Osteoblast (primary cell): ENCODE measurements at places on chromosomes 6 and 20. TPM values are rescaled to one million over a fixed set of nuclear protein-coding genes. Genes with fewer than 3 reads are reported as not detected.

CGA gene
- not detected in 2 replicates for total RNA-seq

SIRPA gene
- total RNA-seq, result 13.8 and 15.9 TPM in 2 replicates

ABHD16A gene
- total RNA-seq, result 41.0 and 43.4 TPM in 2 replicates

DNA sequence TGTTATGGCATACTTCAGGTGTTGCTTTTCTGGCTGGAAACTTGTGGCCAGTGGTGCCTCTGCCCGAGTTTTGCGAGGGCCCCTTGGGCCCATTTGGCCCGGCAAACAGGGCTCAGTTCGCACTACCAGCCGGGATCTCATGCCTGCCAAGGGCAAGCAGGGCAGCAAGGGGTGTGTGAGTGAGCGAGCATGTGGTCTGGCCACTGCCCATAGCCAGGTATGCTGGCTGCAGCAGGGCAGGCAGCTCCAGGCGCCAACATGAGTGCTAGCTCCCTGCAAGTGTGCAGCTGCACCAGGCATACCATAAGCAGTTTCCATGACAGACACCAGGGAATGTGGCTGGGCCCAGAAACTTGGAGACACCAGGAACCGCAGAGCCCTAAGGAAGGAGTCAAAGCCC, 389.5 kb downstream of the NKAIN2 start:
- H3K27ac ChIP-seq, result no peak overlapping the region
- H3K4me3 ChIP-seq, result no peak overlapping the region
- no peak for DNase-seq
- H3K36me3 ChIP-seq, result no peaks in the 10 kb centered on the region
- H3K27me3 ChIP-seq, result no peaks in the 10 kb centered on the region
